ENCODE measurements at places on chromosomes 3 and 15.

- no peak for DNase-seq
Measured at GRCh38 chr3:23728601-23729117, 77.1 kb upstream of the UBE2E1 start.

DNA sequence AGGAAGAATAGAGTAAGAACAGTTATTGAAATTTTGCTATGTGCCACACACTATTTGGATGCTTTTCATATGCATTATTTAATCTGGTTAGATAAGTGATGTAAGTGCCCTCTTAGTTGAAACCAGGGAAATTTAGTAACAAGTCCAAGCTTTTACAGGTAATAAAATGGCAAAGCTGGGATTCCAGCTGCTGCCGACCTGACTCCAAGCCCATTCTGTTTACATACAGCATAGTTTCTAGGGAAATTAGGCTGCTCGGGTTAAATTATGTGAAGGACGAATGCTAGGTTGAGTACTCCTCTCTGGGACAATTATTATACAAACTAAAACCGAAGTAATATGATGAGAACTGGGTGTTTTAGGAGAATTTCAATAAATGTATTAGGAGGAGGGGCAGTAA, 38.7 kb upstream of the FAH start:
- DNase-seq: no peak

GRCh38 chr3:52054661-52055511, 1.5 kb downstream of the DUSP7 start:
- DNase-seq: no peak

DNA sequence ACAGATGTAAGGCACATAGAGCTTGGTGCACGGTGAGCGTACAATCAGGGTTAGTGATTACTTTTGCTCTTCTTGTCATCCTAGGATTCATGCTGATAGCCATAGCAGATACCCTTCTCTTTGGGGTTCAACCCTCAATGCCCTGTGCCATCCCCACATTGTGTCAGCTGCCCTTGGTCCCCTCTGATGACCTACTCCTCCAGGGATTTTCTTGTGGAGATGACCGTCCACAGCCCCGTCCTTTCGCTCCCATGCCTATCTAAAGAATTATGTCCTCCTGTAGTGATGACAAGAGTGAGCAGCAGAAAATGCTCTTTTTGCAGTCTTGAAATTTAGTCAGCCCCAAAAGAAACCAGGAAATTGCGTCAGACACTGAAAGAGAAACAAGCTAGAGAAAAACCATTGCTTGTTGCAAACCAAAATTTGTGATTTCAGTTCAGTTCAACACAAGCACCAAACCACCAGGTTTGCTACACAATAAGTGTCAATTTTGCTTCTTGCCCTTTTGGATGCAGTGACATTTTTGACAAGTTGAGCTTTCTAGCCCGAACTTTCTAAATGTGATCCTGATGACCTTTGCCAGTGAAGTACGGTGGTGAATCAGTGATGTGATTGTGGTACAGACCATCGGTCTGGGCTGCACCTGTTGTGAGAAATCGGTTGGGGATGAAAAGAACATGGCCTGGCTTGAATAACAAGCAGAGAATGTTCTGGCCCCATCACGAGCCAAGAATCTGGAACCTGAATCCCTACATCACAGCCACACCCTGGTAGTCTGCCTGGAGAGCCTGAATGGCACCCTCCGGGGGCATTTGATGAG, 41.3 kb downstream of the CMTM7 start:
- no peak for DNase-seq

DNA sequence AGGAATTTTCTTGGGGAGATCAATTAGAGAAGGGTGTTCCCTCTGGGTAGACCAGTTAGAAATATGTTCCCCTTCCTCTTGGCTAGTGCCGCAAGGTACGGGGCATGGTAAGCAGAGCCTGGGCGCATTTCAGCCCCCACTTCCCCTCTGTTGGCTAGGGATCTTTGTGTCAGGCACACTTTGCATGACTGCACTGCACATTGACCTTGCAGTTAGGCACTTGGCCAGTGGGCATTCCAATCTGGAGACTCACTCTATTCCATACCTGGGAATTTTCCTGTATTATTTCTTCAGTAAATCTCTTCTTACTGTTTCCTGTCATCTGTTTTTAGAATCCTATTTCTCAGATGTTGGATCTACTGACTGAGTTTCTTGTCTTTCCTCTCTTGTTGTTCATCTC, 30.0 kb upstream of the CACNA1D start:
- no peak for DNase-seq

DNA sequence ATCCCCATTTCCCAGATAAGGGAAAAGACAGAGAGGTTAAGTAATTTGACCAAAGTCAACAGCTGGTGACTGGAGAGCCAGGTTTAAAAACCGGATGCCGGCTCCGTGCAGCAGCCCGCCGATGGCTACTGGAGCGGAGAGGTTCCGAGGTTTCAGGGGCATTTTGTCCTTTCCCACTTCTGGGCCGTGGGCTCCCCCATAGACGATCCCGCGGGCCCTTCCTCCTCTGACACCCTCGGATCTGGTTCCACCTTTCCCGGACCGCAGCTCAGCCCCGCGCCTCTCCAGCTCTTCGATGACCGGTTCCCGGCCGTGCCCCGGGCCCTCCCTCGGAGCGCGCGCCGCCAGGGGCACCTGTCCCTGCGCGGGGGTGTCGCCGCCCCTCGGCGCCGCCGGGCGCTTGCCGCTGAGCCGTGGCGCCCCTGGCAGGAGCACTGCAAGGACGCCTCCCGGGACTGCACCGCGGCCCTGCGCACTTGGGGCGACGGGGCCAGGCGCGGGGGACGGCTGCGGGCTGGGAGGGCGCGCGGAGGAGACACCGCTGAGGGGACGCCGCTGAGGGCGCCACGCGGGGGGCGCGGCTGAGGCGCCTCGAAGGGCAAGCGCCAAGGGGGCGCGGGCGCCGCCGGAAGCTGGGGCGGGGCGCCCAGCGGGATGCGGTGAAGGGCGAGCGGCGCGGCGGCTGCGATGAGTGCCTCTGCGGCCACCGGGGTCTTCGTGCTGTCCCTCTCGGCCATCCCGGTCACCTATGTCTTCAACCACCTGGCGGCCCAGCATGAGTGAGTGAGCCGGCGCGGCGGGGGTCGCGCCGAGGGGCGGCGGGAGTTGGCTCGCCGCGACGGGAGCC, at the start of gene TM6SF1:
TM6SF1 (plus strand) TSS at position 652 of the 847 bp plus-strand sequence; CDS start at position 688, 36 bp downstream.
- no peak for DNase-seq

DNA sequence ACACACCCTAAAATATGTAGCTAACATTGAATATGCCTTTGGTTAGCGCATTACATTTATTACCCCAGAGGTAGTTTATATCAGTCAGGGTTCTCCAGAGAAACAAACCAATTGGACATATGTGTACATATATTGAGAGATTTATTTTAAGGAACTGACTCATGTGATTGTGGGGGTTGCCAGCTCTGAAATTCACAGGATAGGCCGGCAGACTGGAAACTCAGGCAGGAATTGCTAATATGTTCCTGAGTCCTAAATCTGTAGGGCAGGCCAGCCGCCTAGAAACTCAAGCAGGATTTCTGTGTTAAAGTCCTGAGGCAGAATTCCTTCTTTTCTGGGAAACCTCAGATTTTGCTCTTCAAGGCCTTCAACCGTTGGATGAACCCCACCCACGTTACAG, 189.7 kb downstream of the CDIN1 start:
- DNase-seq: no peak

DNA sequence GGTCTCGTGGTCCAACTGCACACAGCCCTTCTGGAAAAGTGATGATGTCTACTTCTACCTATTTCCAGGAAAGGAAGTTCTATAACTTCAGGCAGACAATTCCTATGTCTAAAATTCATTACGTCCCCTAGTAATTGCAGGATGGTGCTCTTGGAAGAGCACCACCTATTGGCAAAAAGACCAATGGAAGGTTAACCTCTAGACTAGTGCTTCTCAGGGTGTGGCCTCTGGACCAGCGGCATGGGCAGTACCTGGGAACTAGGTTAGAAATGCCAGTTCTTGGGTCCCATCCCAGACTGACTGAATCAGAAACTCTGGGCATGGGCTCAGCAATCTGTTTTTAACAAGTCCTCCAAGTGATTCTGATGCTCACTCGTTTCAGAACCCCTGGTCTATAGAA, 258.3 kb upstream of the ICE2 start:
- DNase-seq: no peak

GRCh38 chr15:74044267-74045110, 37.9 kb downstream of the GOLGA6A start:
- DNase-seq: no peak

- DNase-seq: no peak
Measured at GRCh38 chr15:75731248-75732151, 18.9 kb upstream of the CSPG4 start.

GRCh38 chr15:29849218-29849617, 26.9 kb upstream of the TJP1 start:
- no peak for DNase-seq
